ENCODE measurements at places on chromosomes 11 and 22.

DNA sequence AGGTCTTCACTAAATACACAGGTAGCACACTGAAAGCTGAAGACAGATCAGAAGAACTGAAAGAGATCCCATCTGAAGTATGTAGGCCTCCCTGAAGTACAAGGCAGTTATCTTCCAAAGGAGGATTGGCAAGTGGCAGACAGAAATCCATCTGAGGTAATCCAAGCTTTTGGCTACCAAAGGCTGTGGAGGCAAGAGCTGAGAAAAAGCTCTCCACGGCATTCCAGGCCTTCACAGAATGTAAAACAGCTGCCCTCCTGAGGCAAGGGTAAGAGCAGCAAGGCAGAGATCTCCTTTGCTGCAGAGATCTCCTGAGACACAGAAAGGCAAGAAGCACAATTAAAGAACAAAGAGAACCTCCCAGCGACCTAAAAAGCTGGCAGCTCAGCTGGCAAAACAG lies 19.1 kb downstream of the PIK3C2A start:
- no peak for DNase-seq

DNA sequence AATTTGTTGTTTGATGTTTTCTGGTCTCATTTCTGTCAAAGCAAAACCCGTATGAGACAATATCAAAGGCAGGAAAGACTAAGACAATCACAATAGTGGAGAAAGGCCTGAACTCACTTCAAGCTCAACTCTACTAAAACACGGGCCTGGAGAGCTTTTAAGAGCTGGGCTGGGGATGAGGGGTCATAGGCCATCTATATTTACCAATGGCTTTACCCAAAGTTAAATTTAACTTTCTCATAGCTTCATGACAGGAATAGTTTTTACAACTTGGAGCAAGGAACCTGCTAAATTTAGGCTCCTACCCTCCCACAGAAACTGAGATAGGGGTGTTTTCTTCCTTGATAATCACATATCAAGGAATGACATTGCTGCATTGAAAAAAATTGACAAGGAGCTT lies 223.4 kb upstream of the CHORDC1 start:
- DNase-seq, result no peak

DNA sequence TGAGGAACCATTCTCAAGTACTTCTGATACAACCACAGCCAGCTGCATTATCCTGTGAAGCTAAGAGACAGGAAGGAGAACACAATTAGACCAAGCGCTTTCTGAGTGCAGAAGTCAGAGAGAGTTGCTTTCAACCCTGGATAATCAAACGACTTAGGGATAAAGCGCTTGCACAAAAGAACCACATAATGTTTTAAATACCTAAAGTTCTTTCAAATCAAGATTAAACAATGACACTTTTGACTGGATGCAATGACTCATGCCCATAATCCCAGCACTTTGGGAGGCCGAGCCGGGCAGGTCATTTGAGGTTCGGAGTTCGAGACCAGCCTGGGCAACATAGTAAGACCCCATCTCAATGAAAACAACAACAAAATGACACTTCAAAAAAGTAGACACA lies 145.1 kb downstream of the SWAP70 start:
- no peak for DNase-seq

GRCh38 chr11:74466916-74467885 lies at the start of gene KCNE3:
TSS of gene KCNE3 (minus strand) at chr11:74467549. CDS start at chr11:74457563, 9,986 bp downstream.
- DNase-seq, result no peak

GRCh38 chr11:3220521-3221407 lies 2.2 kb upstream of the MRGPRG start:
- DNase-seq, result no peak

DNA sequence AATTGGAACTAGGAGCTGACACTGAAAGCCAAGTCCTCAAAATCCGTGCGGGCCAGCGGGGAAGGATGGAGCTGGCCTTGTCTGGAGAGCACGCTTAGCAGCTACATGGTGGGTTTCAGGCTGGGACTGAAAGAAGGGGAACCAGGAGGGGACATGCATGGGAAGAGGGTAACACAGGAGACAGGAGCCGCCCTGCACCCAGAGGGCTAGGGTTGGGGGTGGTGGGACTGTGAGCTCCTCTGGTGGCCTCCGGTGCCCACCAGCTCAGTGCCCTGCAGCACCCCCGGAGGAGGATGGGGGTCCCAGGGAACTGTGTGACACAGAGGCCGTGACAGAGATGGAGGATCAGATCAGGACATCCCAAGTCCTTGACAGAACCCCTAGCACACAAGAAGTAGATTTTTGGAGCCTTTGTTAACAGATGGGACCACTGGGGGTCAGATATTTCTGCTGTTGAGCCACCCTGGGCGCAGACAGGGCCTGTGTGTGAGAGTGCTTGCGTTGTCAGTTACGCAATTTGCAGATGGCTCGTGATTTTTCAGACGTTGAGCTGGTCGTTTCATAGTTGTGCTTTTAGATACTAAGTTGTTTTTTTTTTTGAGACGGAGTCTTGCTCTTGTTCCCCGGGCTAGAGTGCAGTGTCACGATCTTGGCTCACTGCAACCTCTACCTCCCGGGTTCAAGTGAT lies 21.3 kb upstream of the GRAMD4 start:
- no peak for DNase-seq

GRCh38 chr22:42630901-42631602 lies 9.3 kb downstream of the ATP5MGL start:
- DNase-seq, result no peak

DNA sequence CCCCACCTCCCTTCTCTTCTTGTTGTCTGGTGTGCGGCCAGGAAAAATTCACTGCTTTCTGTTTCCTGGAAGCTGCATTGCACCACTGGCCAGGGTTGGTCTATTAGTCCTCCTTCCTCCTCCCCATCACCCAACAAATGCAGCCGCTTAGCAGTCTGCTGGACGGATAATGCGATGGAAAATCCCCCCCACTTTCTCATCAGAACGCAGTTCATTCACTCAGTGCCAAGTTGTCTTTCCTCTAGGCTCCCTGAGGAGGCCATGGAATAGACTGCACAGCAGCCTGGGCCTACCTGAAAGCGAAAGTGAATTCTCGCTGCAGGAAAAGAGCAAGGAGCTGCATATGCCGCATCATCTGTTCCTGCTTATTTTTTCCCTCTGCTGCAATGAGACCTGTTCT lies 513.6 kb downstream of the METTL15 start:
- DNase-seq, result no peak

DNA sequence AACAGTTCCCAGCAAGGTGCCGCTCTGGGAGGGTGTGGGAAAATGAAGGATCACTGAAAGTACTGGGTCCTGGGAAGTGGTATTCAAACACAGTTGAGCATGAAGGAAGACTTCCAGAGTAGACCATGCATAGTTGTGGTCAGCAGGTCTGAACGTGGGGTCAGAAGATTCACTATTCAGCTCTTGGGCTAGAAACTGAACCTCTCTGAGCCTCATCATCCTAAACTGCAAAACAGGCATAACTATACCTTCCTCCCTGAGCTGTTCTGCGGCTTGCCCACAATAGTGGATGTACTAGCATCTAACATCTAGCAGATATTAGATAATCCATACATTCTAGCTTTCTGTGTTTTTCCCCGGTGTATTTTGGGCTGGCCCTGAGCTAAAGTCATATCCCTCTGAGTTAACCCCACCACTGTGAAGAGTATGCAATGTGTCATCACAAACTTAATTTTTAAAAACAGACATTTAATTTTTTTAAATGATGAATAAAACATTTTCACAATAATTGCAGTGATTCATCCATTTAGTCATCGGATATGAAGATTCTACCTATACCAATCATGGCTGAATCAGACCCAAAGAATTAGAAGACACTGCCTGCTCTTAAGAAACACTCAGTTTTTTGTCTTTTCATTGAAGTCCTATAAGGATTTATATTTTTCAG lies 179.1 kb downstream of the BLID start:
- DNase-seq, result no peak

GRCh38 chr11:103773059-103773458 lies 263.4 kb upstream of the DDI1 start:
- DNase-seq, result no peak

DNA sequence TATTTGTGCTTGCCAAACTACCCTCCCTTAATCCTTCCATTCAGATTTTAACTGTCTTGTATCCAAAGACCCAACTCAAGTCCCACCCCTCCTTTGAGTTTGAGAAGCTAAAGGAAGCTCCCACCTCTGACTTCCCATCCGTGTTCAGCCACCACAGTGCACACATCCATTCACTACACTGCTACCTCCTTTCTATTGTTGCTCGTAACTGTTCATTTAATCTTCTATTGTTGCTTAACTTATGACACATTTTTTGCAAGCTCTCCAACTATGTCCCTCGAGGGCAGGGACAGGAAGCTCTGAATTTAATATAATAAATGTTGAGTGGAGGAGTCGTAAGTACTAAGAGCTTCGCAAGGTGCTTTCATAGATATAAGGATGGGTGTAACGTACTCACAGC lies 10.4 kb downstream of the LARGE1 start:
- no peak for DNase-seq

GRCh38 chr11:12388173-12388572 lies 10.8 kb downstream of the PARVA start:
- DNase-seq, result no peak

GRCh38 chr11:126152586-126152985 lies 58.9 kb downstream of the RPUSD4 start:
- no peak for DNase-seq

GRCh38 chr11:102229510-102230123 lies 87.7 kb upstream of the BIRC3 start:
- DNase-seq, result no peak

DNA sequence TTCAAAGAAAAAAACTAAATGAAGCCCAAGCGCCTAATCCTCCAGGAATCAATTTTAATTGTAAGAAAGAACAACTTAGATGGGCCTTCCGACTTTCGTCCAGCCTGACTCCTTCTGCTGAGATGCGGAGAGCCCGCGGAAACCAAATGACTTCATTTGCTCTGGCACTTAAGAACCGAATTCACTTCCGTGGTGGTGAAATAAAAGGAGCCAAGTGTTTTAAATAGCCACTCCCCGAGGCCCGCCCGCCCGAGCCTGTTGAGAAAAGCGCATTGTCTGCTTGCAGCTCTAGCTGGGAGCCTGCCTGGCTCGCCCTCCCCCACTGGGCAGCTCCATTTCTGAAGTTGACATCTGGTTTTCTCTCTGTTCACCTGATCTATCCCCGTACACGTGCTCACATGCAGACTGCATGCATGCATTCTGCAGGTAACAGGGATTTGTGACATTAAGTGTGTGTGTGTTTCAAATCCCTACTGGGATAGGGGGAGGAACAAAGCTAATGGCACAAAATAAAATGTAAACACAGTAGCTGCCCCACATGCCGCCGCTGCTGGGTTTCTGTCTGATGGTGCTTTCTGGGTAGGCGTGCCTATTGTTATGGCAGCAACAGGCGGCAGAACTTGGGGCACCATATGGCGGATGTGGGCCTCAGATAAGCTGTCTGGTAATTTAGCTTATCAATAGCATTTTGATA lies 6.2 kb downstream of the TEAD1 start:
- DNase-seq, result peak; percentile 3

- DNase-seq, result no peak
These were observed 773 bp downstream of the MIAT start for GRCh38 chr22:26658161-26658560.

- DNase-seq, result no peak
These were observed 15.7 kb downstream of the SLC5A1 start for GRCh38 chr22:32058656-32059260.

DNA sequence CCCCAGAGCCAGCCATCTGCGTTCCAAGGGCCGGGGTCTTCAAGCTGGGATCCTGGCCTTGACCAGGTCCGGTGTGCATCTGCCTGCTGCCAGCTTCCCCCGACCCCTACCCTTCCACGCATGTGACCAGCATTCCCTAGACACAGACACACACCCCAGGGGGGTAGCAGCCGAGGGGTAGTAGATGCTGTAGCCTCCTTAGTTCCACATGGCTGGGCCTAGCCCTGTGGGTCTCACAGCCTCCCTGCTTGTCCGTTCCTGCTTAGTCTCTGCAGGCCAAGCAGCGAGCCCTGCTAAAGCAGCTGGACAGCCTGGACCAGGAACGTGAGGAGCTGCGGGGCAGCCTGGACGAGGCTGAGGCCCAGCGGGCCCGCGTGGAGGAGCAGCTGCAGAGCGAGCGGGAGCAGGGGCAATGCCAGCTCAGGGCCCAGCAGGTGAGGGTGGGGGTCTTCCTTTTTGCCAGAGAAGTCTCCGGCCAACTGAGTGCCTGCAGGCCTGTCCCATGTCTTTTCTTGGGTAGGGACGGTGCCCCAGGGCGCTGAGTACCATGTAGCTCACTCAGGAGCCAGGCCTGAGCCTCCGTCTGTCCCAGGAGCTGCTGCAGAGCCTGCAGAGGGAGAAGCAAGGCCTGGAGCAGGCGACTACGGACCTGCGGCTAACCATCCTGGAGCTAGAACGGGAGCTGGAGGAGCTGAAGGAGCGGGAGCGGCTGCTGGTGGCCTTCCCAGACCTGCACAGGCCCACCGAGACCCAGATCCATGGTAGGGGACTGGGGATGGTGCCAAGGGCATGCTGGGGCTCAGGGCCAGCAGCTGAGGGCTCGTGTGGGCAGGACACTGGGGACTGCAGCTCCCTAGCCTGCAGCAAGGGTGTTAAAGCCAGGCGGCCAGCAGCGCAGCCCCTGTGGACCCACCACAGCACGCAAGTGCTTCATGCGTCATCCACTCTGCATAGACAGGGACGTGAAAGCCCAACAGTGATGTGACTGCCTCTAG lies 13.6 kb downstream of the RNF215 start:
- DNase-seq, result no peak

- DNase-seq, result no peak
These were observed 164.8 kb upstream of the BDNF start for GRCh38 chr11:27865105-27865504.

DNA sequence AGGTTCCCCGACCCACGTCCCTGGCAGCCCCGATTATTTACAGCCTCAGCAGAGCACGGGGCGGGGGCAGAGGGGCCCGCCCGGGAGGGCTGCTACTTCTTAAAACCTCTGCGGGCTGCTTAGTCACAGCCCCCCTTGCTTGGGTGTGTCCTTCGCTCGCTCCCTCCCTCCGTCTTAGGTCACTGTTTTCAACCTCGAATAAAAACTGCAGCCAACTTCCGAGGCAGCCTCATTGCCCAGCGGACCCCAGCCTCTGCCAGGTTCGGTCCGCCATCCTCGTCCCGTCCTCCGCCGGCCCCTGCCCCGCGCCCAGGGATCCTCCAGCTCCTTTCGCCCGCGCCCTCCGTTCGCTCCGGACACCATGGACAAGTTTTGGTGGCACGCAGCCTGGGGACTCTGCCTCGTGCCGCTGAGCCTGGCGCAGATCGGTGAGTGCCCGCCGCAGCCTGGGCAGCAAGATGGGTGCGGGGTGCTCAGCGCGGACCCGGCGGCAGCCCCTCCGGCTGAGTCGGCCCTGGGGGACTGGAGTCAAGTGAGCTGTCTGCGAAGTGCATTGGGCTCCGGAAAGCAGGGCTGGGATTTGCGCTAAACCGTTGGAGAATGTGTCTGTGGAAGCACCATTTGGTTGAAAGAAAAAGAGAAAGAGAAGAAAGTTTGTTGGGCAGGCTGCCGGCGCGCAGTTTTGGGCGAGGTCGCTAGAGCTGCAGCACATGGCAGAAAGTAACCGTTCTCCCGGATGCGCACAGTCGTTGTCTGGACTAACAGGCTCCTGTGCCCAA lies at the start of gene CD44:
Gene CD44 (plus strand): TSS at position 229 of the 779 bp plus-strand sequence. CDS start 133 bp downstream, at position 362.
- DNase-seq, result peak; percentile 76
